ENCODE measurements at places on chromosomes 4 and X. TPM values are rescaled to one million over a fixed set of nuclear protein-coding genes. Genes with fewer than 3 reads are reported as not detected.

Gene SOD3
- 1.6 TPM for total RNA-seq

- H3K27me3 ChIP-seq, result no peaks in the 10 kb centered on the region
- H3K4me3 ChIP-seq, result no peak overlapping the region
- H3K36me3 ChIP-seq, result no peaks in the 10 kb centered on the region
- no peak for DNase-seq
Observed at GRCh38 chr4:866068-866760, 40.3 kb upstream of the CPLX1 start.

GRCh38 chrX:48972220-48973164 is 848 bp upstream of the KCND1 start:
- no peak overlapping the region for H3K27ac ChIP-seq
- no peaks in the 10 kb centered on the region for H3K4me1 ChIP-seq
- DNase-seq, result peak; percentile 58
- no peaks in the 10 kb centered on the region for H3K27me3 ChIP-seq

- no peaks in the 10 kb centered on the region for H3K36me3 ChIP-seq
- H3K4me1 ChIP-seq, result no peaks in the 10 kb centered on the region
- H3K4me3 ChIP-seq, result no peak overlapping the region
- no peak overlapping the region for H3K27ac ChIP-seq
Observed at GRCh38 chr4:96519291-96519690, 679.4 kb downstream of the PDHA2 start.

- no peak overlapping the region for H3K4me3 ChIP-seq
- DNase-seq, result no peak
- H3K4me1 ChIP-seq, result no peaks in the 10 kb centered on the region
- H3K27ac ChIP-seq, result no peak overlapping the region
Observed at GRCh38 chr4:15983610-15984009, 20.6 kb upstream of the FGFBP2 start.
